ENCODE measurements at places on chromosomes 1 and 21.

GRCh38 chr1:30971496-30971895 lies 62.9 kb upstream of the SDC3 start:
- no peak for DNase-seq

GRCh38 chr1:161420763-161421455 lies 53.2 kb upstream of the CFAP126 start:
- DNase-seq, result no peak

DNA sequence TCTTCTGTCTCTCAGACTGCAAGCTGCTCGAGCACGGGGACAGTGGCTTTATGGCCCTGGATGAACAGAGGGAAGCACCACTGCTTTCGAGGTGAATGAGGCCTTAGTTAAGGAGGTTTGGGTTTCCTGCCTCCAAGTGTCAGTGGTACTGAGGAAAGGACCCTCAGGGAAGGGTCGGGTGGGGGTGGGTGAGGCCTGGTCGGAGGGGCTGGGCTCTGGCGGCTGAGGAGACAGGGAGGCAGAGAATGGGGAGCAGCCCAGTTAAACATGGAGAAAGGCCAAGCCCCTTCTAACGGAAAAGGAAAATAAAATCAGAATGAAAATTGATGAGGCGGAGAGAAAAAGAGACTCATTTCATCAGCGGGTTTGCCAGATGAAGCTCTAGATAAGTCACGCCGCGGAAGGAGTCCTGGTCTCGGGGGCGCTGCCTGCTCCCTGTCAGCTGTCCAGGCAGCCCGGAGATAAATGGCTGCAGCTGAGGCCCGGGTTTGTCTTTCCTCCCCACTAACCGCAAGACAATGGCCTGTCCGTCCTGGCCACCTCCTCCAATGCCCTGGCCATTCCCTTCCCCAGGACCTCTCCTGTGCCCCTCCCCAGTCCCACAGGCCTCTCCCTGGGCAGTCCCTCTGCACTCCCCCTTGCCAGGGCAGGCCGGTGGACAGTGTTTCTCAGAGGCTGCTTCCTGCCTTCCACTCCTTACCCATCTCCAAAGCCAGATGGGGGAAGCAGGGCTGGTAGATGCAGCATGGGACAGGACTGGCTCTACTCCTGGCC lies 55.2 kb downstream of the LRRN2 start:
- DNase-seq, result no peak

GRCh38 chr1:79293611-79294010 lies 287.1 kb upstream of the ADGRL4 start:
- DNase-seq, result no peak

DNA sequence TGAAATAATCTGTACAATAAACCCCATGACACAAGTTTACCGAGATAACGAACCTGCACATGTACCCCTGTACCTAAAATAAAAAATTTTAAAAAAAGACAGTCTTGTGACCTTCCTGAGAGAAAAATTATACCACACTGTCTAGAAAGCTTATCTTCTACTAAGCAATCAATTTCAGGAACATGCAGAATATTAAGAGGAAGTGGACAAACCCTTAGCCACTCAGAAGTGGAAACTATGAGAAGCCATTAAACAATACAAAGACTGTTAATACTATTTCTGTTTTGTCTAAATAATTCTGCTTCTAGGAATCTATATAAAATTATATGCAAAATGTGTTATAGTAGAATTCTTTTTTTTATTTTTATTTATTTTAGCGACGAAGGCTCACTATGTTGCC lies 93.9 kb downstream of the ADAMTS1 start:
- DNase-seq, result no peak

DNA sequence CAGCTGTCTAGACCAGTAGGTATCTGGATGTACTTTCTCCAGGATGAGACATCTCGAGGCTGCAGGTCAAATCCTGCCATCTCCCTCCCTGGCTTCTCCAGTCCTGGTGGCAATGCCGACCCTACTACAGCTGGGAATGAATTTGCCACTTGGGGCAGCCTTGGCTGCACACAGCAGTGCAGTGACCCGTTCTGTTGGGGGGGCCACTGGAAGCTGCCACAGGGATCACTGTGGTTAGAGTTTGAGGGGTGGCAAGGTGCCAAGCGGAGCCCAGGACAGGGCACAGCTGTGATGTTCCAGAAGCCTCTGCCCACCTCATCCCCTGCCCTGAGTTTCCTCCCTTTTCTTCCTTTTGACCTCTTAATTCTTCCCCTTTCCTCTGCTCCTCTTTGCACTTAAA lies 17.1 kb downstream of the COL6A2 start:
- no peak for DNase-seq

DNA sequence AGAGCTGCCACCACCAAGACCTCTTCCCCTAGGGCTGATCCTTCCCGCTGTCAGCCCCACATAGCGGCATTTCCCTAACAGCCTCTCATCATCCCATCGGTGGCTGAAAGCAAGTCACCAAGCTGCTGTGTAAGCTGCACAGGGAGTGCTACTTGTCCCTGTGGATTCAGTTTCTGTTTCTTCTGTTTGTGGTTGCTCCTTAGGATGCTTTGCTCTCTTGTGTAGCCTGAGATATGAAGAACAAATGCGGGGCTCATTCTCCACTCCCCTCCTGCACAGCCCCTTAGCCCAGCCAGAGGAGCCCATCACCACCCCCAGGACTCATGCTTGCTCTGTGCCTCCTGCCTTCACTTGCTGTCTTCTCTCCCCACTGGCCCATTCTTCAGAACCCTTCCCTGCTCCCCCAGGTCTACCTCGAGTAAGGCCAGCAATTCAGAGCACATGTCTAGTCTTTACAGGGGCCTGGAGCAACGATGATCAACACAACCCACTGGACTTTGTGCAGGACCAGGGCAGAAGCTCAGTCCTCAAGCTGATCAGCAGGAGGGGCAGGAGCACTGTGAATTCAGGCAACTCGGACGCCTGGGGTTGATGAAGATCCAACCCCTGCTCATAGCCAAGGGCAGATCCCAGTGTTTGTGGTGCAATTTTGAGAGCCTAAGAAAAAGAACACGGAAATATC lies 82.6 kb upstream of the GALNT2 start:
- no peak for DNase-seq

DNA sequence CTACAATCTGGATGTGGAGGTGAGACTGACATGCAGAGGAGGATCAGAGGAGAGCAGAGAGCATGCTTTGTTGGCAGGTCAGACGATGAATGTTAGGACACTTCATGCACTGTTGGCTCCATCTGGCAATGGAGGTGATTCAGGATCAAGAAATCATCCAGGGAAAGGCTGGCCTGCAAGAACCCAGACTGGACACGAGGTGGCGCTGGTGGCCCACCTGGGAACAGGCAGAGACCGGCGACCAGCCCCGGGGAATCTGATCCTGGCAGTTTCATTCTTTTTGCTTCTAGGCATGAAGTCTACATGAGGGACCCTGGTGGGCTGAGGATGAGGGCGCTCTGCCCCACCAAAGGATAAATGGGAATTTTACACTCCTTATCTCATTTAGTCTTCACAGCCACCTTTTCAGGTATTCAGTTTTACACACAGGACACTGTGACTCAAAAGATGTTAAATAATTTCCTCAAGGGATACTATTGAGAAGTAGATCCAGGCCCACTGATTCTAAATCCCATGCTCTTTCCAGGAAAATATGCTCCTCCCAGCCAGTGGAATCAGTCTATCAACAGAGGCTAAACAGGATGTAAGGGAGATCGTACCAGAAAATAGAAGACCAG lies 26.2 kb upstream of the SCMH1 start:
- DNase-seq, result peak; percentile 66

GRCh38 chr1:8643542-8644536 lies 173.6 kb downstream of the RERE start:
- no peak for DNase-seq

- DNase-seq, result no peak
Observed at GRCh38 chr1:4468804-4469514, 185.4 kb upstream of the AJAP1 start.

- DNase-seq, result no peak
Observed at GRCh38 chr1:6927626-6928025, 142.4 kb downstream of the CAMTA1 start.

DNA sequence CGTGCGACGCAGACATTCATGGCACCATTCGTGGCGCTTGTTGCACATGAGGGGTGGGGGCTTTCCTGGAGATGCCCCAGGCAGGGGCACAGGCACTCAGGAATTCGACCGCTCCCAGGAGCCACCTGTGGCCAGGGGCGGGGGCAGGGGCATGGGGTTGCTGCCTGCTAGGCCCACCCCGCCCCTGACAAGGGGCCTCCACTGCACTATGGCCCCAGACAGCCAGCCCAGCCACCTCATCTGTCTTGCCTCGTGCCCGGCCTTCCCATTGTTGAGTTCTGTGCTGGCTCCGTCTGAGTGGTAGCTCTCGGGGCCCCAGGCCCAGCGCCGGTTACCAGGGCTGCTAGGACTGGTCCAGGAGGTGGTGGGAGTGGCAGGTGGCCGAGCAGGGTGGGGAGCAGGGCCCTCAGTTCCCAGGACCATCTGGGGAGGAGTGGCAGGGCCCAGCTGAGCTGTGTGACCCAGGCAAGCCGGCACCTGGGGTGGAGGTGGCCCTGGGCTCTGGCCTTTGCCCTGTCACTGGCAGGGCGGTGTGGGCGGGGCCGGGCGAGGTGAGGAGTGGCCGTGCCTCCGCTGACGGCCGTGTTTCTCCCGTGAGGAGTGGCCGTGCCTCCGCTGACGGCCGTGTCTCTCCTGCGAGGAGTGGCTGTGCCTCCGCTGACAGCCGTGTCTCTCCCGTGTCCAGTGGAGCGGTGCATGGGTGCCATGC lies 1.9 kb downstream of the PLCH2 start:
- no peak for DNase-seq

DNA sequence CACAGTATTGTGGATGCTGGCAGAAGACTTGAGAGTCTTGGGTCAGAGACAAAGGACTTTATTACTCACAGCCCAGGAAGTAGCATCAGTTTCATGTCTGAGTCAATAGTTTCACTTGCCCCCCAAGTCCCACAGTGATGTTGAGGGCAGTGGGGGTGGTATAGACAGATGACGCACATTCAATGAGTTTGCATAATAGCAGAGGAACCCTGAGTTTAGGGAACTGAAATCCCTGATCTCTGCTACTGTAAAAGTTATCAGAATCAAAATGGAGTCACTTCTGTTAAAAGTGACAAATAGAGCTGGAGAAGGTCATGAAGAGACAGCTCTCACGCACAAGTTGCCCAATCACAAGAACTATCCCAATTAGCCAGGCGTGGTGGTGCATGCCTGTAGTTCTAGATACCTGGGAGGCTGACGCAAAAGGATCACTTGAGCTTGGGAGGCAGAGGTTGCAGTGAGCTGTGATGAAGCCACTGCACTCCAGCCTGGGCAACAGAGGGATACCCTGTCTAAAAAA lies 11.5 kb upstream of the HCRTR1 start:
- DNase-seq, result no peak

- DNase-seq, result peak; percentile 26
Observed at GRCh38 chr21:35400233-35400939, 351.3 kb upstream of the RUNX1 start.

- no peak for DNase-seq
Observed at GRCh38 chr1:244302876-244303609, 148.7 kb downstream of the ADSS2 start.

DNA sequence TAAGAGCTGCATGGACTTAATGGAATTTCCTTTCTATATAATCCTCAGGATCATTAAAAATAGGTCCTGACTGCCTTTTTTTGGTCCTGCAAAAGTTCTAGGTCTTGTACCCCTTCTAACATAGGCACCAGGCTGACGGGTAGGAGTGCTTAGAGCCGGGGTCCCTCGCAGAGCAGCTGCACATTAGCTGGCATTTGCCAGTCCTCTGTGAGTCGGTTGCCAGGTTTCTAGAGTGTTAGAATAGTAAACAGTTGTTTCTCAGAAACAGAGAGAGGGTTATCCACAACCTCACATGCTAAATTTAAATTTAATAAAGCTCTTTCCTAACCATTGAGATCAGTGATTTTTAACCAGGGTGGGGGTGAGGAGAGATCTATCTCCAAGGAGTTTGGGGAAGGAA lies 35.4 kb upstream of the HEATR1 start:
- DNase-seq, result no peak

DNA sequence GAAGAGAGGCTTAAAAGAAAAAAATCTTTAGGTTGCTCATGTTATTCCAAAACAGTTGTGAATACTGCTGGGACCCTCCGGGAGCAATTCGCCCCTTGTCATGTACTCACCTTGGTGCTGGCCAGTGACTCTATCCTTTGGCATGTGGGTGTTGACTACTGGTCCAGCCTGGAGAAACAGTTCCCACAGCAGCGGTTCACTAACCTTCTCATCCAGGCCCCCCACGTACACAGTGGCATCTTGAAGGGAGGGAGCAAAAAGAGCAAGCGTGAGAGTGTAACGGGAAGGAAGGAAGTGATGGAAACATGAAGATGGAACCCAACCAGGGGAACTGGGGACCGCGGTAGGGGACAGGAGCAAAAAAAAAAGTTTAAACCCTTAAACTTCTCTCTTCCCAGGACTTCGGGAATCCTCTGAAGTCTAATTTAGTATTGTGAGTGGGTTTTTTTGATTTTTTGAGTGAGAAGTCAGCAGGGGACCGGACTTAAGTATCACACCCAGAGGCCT lies 494 bp downstream of the SF3B4 start:
- DNase-seq, result no peak

- no peak for DNase-seq
Observed at GRCh38 chr1:20654104-20654690, 7.0 kb downstream of the DDOST start.

GRCh38 chr1:85943526-85943925 lies 213.0 kb downstream of the COL24A1 start:
- no peak for DNase-seq

DNA sequence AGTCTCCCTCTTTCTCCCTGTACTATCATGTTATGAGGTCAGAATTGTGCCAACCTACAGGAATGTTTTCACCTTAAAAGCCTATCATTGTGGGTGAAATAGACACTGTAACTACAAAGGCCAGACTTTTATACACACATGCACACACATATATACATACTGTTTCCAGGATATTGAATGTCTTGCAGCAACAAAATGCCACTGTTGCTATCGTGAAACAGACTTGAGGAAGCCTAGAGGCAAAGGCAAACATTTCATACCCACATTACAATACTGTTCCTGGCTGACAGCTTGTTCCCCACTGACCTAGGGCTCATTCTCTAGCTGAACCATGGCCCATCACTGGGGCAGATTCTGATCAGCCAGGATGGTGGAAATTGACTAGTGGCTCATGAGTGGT lies 125.1 kb upstream of the DUSP10 start:
- no peak for DNase-seq

- no peak for DNase-seq
Observed at GRCh38 chr1:41927118-41927517, 8.4 kb upstream of the HIVEP3 start.

GRCh38 chr1:3696689-3697088 lies 44.4 kb downstream of the TP73 start:
- DNase-seq, result no peak

- peak; percentile 69 for DNase-seq
Observed at GRCh38 chr1:174068000-174068399, 45.8 kb upstream of the RC3H1 start.

- no peak for DNase-seq
Observed at GRCh38 chr1:72064196-72065075, 217.9 kb downstream of the NEGR1 start.

DNA sequence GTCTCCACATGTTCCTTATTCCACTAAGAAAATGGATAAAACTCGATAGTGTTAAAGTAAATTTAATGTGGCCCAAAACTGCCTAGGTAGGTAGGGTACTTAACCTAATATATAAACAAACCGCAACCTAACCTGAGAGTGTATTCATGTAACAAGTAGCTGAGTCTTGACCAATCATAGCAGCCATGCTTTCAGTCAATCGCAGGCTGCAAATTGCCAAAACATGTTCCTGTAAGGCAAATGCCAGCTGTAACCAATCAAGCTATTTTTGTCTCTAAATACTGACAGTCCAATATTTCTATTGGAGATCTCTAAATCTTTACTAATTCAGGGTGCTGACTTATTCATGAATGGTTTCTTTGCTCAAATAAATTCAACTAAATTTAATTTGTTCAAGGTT lies 3.1 kb upstream of the HMGCS2 start:
- DNase-seq, result no peak

- DNase-seq, result no peak
Observed at GRCh38 chr1:31691951-31692350, 11.9 kb downstream of the COL16A1 start.

Measured in DND-41 (cell line).